ENCODE measurements at places on chromosomes 2 and 18. TPM values are rescaled to one million over a fixed set of nuclear protein-coding genes. Genes with fewer than 3 reads are reported as not detected.

DNA sequence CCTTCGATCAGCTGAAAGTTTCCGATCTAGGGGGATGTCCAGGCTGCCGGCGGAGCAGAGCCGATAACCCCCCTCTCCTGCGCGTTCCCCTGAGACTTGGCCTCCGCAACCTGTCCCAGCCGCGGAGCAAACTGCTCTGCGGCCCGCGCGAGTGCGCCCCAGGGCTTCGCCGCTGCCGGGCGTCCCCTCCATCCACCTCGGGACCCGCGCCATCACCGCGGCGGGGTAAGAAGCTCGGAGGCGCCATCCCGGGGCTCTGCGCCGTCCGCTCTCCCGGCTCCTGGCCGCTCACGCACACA lies 990 bp upstream of the GDF7 start:
- DNase-seq, result no peak

DNA sequence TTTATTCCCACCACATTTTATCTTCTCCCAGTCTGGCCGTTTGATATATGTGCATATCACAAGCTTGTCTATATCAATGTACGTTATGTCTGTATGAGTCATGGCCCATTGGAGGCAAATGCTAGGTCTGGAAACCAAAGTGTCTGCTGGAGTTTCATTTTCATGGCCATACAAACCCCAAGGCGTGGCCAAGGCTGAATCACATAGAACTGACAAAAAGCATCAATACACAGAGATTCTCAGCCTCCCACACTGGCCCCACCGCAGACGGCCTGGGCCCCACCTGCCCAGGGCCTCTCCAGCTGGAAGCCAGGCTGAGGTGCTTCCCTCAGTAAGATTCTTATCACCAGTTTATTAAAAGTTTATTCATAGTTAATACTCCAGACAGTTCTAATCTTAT lies 40.5 kb upstream of the SALL3 start:
- DNase-seq, result no peak

GRCh38 chr2:100267751-100268150 lies 54.5 kb downstream of the LONRF2 start:
- DNase-seq, result no peak

DNA sequence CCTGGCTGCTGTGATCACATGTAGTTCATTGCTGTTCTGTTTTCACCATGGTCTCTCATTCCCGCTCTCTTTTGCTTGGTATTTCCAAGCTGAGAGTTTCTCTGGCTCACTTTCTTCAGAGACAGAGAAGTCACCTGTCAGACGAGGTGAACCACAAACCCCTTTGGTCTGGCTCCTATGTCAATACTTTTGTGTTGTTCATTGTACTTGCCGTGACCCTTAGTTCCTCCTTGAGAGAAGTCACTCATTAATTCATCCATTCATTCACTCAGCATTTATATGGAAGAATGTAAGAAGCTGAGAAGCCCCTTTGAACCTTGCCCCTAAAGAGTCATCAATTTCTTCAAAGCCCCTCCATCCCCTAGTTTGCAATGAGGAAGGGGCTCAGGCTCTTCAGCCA lies 15.2 kb downstream of the MCFD2 start:
- DNase-seq, result no peak

DNA sequence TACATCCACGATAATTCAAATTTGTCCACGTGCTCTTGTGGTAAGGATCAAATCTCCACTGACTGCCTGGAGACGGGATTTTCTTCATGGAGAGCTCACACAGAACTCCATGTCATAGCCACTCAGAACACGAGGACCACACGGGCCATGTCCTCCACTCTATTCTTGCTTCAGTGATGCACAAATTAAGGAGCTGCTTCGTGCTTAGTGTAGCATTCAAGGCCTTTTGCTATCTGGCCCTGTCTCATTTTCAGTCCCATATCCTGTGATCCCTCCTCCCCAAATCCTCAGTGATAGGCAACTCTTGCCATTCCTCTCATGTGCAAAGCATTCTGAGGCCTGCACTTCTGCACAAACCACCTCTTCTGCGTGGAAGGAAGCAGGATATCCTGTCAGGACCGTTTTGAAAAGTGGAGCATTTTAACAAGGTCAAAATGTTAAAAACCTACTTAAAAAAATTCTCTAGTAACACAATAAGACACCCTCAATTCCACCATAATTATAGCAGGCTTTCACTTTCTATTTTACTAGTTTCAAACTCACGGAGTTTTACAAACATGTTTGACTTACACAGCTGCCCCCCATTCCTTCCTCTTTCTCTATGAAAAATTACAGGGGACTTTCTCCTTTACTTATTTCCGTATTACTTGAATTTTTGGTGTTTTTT lies 35.2 kb downstream of the ST3GAL5 start:
- DNase-seq, result no peak

DNA sequence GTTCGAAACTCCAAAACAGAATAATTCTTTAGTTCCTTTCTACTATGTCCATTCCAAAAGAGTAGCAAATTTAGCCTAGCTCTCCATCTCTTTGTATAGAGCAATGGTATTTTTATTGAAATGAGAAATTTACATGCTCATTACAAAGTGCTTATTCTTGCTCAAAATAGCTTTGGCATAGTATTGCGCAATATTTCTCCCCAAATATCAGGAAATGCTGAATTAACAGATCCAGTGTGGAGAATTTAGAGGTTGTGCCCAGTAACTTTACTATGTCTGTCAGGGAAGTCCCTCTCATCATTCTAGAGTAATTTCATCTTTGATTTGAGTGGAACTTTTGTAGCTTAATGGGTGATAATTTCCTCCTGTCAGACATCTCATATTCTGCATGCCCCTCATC lies 425.9 kb upstream of the PIK3C3 start:
- no peak for DNase-seq

DNA sequence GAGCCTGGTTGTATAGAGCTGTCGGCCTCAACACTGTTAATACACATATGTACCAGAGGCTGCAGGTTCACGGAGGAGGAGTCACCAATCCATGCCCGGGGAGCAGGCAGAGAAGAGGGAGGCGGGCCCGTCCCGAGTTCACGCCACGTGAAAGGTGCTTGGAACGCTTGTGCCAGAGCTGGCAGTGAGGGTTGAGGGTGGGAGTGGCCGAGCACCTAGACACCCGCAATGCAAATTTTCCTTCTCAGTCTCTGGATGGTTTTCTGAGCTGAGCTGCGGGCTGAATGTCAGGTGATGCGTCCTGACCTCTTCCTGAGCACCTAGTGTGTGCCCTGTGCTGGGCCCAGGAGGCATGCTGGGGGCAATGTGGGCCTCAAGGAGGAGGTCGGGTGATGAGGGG lies 52.2 kb downstream of the ODC1 start:
- no peak for DNase-seq

Gene KCNK3
- total RNA-seq, result under 0.01 TPM

All from fibroblast of villous mesenchyme (primary cell).